ENCODE measurements at places on chromosomes 11 and 22.

DNA sequence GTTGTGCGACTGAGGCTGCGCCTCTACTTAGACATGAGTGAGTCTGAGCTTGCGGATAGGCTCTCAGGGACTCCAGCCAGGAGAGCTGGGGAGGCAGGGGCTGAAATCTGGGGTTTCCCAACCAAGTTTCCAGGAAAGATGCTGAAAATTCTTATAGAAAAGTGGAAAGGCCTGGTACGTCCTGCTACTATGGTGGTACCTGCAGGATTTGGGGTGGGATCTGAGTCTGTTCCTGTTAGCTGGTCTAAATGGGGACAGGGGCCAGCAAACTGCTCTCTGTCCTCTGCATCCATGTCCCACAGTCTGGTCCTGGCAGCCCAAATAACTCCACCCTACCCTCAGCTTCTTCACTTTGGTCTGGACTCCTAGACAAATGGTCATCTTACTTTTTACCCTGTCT, 86.9 kb downstream of the INSC start:
- no peak for DNase-seq

DNA sequence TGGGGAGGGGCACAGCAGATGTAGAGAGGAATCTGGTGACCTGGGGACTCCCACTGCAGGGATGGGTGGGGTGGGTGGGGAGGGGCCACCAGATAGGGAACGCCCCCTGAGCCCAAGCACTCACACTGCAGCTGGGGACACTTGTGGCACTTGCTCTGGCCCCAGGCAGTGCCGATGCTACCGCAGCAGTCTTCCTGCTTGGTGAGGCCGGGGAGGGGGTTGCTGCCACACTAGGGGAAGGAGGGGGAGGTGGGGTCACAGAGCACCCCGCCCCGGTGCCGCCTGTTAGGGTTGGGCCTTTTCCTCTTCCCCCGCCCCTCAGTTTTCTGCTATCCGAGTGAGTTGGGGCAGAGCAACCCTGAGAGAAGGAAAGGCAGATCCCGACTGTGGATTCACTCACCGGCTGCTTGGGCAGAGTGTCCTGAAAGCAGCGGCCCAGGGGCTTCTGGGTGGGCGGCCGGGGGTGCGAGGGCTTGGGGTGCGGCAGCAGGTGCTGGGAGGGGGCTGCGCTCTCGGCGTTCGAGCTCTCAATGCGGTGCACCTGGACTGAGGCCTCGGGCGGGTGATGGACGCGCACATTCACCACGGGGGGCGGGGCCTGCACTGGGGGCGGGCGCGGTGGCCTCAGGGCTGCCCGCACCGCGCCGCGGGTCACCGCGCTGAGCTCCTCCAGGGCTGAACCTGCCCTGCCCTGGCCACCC, 4.7 kb downstream of the LTBP3 start:
- peak; percentile 77 for DNase-seq

GRCh38 chr22:39098026-39098425, 982 bp downstream of the APOBEC3H start:
- DNase-seq, result no peak

GRCh38 chr11:42161886-42162285, 702.4 kb upstream of the LRRC4C start:
- DNase-seq, result no peak

DNA sequence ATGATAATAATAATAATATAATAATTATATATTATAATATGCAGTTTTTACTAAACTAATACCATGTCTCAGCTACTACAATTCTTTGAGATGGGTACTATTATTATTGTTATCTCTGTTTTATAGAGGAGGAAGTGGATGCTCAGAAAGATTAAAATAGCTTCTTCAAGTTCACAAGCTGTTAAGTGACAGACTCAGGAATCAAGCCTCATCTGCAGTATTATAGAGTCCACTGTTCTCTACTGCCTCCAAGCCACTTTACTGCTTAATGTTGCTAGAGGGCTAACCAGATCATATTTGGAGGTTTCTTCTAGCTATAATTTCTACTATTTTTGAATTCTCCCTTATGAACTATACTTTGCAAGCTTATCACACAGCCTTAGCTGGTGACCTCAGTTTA, 62.7 kb downstream of the CSTPP1 start:
- DNase-seq, result no peak

DNA sequence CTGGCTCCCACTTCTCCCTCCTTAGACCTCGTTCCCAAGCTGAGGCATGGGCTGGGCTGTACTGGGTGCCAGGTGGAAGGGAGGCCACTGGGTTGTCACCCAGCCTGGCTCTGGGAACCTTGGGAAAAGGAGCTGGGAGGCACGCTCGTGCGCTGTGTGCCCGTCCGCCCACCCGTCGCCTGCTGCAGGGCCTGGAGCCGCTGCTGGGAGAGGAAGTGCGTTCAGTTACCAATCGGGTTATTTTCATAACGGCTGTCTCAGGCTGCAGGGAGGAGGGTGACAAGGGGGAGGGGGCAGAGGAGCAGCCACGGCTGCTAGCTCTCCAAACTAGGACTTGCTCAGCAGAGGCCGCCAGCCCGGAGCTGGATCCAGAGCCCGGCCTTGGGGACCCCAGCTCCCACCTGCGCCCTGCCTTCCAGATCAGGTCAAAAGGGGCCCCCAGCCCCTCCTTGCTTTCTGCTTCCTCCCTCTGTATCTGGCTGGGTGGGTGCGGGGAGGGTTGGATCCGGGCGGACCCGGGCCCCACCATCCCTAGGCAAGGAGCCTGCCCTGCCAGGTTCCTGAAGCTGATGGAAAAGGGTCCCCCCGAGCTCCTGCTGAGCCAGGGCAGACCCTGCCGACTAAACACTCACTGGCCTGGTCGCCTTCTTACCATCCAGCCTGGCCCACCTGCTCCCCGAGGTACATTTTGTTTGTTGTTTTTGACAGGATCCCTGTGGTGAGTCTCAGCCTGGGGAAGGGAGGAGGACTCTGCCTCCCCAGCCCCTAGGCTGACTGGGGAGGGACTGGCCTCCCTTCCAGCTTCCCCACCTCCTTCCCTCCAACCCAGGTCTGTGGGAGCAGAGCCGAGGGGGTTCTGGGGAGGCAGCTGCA, 14.3 kb downstream of the DGKZ start:
- peak; percentile 52 for DNase-seq

- DNase-seq, result no peak
Observed at GRCh38 chr11:126857860-126858808, 142.4 kb downstream of the KIRREL3 start.

DNA sequence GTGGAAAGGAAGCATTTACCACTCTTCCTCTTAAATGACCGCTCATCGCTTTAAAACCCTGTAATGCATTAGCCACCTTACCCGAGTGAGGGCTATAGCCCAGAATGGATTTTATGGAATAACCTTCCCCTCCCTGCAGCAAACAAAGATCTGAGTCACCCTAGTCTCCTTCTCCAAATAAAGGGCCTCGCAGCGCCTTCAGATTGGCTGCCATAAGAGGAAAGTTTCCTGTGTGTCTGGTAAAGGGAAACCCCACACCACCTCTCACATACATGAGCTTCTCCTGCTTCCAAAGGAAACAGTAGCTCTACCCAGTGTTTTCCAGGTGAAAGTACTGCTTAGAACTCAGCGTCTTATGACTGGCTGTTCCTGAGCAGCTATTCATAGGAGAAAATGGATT, 47.8 kb downstream of the PPP2R1B start:
- no peak for DNase-seq

DNA sequence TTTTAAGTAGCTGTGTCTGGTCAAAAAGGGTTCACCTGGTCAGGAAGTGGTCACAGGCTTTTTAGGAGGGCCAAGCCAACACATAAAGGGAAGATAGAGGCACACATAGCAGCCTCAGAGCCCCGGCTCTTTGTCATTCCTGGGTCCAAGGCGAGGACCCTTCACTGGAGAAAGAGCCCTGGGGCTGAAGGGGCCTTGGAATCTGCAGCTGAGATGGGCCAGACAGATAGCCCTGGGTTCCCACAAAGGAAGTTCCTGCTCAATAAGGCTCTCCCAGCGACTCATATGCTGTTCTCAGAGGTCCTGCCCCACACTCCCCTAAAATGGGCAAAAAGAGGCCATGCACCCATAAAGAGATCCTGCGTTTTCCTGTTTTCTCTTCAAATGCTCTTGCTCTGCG, 77.7 kb downstream of the LINC01488 start:
- DNase-seq, result no peak

DNA sequence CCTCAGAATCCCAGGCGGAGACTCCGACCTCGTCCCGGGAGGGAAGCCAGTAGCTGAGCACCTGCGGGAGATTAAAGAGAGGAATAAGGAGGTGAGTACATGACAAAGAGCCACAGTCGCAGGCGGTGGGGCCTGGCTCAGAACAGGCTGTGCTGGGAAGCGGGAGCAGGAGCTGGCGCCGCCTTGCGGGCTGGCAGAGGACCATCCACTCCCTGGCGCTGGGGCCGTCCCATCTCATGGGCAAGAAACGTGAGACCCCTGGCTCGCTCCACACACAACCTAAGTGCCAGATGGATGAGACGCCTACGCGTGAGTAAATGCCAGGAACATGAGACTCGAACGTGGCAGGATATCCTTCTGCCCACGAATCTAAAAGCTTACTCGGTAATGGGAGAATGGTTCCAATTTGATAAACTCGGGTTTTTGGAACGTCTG, 6.3 kb downstream of the CEND1 start:
- DNase-seq, result no peak

DNA sequence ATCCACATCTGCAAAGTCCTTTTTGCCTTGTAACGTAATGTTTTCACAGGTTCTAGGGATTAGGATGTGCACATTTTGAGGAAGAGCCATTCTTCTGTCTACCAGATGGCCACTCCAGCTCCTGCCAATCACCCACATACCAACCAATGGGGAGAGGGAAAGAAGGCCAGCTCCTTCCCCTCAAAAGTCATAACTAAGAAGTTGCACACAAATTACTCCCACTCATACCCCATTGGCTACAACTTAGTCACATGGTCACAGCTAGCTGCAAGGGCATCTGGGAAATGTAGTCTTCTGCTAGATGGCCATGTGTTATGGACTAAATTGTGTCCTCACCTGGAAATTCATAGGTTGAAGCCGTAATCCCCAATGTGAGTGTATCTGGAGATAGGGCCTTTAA, 15.4 kb upstream of the MYOD1 start:
- DNase-seq, result no peak

DNA sequence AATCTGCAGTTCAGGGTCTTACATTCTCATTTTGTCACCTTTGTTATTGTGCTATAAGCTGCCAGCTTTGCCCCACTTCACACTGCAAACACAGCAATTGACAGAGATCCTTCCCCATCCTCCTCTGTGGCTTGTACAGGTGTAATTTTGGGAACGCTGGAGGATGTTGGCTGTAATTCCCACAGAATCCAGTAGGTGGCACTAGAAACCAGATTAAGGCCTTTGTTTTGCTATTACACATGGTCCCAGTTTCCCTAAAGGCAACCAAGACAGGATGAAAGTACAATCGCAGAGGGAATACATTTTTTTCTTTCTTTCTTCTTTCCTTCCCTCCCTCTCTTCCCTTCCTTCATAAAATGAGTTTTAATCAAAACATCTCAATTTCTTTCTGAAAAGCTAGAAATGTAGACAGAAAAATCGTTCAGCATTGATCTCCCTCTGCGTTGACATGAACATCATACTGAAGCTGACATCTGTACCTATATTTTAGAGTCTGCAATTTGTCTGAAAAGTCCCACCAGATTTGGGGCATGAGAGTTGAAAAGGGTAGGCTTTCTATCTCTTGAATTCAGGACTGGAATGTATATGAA, 21.3 kb upstream of the NELL1 start:
- DNase-seq, result peak; percentile 6

DNA sequence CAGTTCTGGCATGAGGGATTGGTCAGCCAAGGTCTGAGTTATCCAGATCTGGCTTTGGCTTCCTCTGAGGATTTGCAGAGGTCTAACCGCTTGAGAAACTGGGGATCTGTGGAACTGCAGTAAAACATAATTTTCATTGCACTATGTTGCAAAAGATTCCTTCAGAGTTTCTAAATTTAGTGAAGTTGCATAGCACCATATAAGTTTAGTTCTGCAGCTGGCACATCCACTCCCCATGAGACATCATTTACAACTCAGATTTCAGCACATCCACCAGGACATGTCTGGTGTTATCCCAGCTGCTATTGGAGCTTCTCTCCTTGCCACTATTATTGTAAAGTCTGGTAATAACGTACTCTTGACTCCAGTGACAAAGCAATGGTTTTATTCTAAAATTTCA, 181.5 kb downstream of the CWF19L2 start:
- no peak for DNase-seq

DNA sequence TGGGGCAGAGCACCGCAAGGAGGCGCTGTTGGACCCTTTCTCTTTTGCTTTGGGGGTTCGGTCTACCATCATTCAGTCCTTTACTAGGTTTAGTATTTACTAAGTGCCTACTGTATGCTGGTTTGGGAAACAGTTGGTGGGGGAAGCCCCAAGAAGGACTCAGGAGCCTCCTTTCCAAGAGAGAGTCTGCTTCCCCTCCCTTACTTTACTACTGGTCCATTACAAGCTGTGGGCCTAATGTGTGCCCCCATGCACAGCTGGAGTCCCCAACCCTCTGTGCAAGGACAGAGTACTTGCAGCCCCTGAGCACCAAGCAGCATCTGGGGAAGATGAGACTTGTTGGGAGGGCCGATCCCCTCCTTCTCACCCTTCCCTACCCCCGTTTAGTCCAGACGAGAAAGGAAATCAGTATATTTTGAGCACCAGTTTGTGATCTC, 876 bp upstream of the UBE2L6 start:
- DNase-seq, result peak; percentile 81
